ENCODE measurements at places on chromosomes 3 and 15. TPM values are rescaled to one million over a fixed set of nuclear protein-coding genes. Genes with fewer than 3 reads are reported as not detected.

- DNase-seq: no peak
These were observed 293.6 kb downstream of the GAP43 start for GRCh38 chr3:115916866-115917265.

- DNase-seq: no peak
These were observed 3.0 kb downstream of the SPATA16 start for GRCh38 chr3:173138026-173138425.

GRCh38 chr3:135081856-135082434 is 286.9 kb downstream of the EPHB1 start:
- DNase-seq: no peak

- DNase-seq: no peak
These were observed 285.4 kb upstream of the ROPN1 start for GRCh38 chr3:124277144-124277890.

- DNase-seq: no peak
These were observed 73.7 kb upstream of the WDR72 start for GRCh38 chr15:53833134-53833624.

DNA sequence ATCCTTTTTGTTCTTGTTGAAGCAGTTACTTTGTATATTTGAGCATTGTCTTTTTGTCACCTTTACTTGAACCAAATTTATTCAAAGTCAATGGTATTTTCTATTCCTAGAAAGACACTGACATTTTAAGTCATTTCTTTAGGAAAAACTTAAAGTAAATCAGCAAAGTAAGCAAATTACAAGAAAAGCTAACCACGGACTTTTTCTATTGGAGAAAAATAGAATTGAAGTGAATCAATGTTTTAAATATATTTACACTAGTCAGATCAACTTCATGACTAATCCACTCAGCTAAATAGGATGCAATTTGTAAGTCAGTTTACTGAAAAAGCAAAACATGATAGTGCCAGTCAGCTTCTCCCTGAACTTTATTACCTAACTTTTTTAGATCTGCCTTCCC is 733.8 kb upstream of the ALCAM start:
- DNase-seq: no peak

DNA sequence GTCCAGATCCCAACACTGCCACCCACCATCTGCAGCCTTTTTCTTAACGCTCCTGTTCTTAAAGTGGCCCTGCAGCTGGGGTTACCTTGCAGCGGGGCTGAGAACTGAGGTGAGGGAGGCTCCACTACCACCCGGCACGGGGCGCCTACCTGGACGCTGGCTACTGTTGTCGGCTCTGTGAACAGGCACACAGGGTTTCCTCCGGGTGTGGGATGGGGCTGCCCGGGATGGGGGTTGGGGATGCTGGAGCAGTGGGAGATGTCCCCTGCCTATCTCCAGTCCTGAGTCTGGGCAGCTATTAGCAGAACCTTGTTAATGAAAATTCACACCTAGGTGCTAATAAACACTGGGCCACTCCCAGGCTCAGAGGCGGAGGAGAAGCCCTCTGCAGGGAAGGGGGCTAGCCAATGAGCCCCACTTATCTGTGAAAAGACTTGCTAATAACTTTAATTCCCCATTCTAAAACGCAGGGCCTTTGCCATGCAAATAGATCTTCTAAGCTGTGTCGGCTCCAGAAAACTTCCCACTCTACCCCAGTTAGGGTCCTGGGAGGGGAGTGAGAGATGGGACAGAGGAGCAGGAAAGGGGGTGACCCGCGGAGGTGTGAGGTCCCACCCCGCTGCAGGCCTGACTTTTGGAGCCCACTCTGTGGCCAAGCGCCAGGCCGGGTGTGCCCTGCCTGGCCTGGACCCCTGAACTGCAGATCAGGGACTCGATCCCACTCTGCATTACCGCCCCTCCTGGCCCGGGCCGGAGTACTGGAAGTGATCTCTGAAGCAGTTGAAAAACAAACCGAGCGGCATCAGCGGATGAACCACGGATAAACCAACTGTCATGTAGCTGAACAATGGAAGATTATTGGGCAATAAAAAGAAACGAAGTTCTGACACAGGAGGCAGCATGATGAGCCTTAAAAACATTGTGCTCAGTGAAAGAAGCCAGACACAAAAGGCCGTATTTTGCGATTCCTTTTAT is 3.1 kb downstream of the MESP1 start:
- DNase-seq: no peak

DNA sequence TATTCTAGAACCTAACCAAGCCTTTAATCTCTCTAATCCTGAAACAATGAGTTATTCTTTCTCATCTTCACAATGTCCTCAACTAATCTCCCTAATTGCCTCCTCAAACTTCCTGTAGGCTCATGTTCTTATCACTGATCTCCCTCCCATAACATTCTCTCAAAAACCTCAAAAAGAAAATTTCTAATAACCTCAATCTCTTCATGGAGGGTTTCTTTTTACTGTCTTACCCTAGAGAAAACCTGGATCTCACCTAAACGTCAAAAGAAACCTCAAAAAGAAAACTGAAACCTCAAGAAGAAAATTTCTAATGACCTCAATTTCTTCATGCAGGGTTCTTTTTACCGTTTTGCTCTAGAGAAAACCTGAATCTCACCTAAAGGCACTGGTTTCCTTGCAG is 150.2 kb downstream of the GSK3B start:
- no peak for DNase-seq

DNA sequence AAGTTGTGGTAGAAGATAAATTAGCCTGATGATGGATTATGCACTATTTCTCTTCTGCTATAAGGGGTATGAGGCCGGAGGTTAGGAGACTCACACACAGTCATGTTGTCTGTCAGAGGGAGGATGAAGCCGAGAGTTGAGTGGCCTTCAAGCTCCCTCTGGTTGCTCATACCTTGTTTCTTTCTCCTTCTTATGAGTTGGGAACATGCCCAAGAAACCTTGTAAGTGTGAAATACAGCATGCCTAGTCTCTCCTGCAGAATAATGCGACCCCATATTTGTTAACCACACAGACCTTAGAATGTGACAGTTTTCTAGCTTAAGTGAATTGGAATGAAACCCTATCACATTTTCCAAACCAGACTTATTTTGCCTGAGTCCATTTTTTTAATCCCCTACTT is 366.7 kb downstream of the PTPRG start:
- no peak for DNase-seq

The ROBO1 gene
- 50.7 TPM for total RNA-seq

The CFAP20DC gene
- total RNA-seq: 3.3 TPM

The ZNF80 gene
- 0.33 TPM for total RNA-seq

The CPEB1 gene
- total RNA-seq: 2.2 TPM
